ENCODE measurements at places on chromosomes 1 and 21.

- DNase-seq: no peak
Measured at GRCh38 chr1:52574594-52574993, 21.7 kb upstream of the TUT4 start.

DNA sequence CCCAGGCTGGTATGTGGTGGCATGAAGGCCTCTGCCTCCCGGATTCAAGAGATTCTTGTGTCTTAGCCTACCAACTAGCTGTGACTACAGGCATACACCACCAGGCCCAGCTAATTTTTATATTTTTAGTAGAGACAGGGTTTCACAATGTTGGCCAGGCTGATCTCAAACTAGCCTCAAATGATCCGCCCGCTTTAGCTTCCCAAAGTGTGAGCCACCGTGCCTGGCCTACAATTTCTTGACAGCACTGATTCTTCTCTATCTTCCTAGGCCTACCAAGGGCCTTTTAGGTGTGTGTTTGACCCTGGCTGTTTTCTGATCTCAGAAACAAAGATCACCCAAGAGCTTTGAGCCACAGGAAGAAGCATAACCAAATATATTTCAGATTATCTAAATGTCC, 540.8 kb upstream of the ADAMTS5 start:
- DNase-seq: no peak

GRCh38 chr1:184986250-184986649, 11.9 kb upstream of the NIBAN1 start:
- no peak for DNase-seq

GRCh38 chr1:5780324-5780716, 211.9 kb downstream of the NPHP4 start:
- no peak for DNase-seq

DNA sequence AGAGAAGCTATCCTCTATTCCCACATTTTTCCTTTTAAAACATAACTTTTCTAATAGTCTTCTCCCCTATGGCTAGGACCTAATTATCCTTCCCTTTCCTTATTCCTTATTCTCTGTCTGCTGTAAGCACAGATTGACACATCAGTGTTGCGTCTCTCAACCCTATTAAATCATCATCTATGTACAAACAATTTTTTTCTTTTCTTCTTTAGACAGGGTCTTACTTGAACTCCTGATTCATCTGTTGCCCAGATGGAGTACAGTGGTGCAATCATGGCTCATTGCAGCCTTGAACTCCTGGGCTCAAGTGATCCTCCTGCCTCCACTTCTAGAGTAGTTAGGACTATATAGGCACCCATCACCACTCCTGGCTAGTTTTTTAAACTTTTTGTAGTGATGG, 8.3 kb downstream of the KLHDC9 start:
- no peak for DNase-seq

GRCh38 chr1:116999596-116999995, 2.0 kb upstream of the CD101 start:
- DNase-seq: no peak

DNA sequence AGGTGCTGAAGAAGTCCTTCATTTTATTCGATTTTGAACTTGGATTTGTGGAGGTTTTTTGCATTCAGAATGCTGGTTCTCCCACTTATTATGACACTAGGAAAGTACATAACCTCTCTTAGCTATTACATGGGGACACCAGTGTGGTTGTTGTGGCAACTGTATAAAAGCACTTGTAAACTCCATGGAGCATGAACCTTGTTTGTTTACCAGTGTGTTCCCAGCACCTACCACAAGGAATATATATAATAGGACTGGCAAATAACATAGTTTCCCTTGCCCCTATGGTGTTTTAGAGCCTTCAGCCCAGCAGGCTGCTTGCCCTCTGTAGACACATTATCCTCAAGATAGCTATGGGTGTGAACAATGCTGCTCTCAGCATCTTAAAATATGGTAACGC, 43.1 kb downstream of the RASSF5 start:
- DNase-seq: no peak

DNA sequence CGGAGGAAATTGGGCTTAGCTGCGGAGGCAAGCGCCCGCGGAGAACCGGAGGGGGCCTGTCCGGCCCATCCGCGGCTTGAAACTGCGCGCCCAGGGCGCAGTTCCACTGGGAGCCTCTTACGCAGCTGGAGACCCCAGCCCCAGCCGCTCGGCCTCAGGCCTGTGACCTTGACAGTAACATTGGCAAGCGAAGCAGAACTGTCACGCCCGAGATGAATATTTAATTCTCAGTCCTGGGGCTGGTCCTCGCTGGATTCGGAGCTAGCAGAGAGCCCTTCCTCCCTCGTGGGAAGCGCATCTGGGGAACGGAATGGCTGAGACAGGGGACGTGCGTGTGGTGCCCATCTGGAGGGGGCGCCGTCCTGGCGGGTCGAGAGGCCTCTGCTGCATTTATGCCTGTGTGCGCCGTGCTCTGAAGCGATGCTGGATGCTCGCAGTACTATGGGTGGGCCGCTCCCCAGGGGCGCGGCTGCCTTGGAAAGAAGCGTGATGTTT, 928 bp downstream of the SLC6A17 start:
- no peak for DNase-seq
